Natural killer cell treated with Interleukin-12 subunit alpha and Interleukin-12 subunit beta and Interleukin-15 and Interleukin-18, amount 100 ng/mL, for 72 hours (primary cell): ENCODE measurements at places on chromosomes 1 and 21. TPM values are rescaled to one million over a fixed set of nuclear protein-coding genes. Genes with fewer than 3 reads are reported as not detected.

C1orf115 gene
- total RNA-seq = 0.14 TPM

SYCP1 gene
- total RNA-seq = not detected

TFAP2E gene
- total RNA-seq = 5.1 TPM

CCDC27 gene
- not detected for total RNA-seq

ZNF695 gene
- 1.2 TPM for total RNA-seq

DNA sequence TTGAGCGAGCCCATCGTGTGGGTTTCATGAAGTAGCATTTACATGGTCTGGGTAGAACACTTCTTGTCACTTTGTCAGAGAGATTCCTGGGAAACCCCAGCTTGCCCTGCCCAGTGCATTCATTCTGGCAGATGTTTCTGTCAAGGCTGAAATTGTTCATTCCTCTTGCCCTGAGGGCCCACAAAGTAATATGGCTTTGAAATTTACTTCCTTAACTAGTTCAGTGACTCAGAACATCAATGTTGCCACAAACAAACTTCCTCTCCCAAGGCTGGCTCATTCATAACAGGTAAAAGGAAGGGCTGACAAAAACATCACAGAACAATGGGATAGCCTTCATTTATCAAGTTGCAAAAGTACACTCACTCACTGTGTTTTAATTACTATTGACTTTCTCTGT lies 5.0 kb upstream of the KIAA0040 start:
- no peak for DNase-seq

GRCh38 chr1:228445843-228446650 lies 29.4 kb upstream of the TRIM17 start:
- no peak for DNase-seq

DNA sequence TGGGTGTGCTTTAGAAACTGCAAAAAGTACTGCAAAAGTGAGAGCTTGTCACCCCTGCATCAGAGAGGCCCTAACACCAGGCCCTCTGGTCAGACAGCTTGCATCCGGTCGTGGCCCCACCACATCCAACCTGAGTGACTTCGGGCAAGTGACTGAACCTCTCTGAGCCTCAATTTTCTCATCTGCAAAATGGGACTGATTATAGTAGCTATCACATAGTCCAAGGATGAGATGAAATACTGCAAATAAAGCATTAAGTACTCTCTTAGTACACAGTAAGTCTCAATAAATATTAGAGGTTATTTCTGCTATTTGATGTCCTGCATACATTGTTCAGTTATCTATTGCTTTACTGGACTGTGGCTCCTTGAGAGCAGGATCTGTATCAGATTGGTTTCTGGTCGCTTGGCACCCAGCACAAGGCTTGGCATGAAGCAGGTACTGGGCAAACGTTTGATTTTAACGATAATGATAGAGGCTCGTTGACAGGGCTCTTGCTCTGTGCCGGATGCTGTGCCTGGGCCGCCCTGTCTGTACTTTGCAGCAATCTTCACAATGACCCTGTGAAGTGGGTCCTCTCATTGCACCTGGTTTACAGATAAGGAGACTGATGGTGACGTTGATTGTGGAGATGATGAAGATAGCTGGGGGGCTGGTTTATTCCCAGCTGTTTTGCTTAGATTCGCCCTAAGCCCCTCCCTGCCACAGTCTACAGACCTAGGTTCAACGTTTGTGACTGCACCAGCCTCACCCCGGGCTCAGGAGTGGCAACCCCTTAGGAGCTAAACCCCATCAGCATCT lies 43.6 kb downstream of the RAP1GAP start:
- no peak for DNase-seq

GRCh38 chr21:44881198-44881872 lies 7.8 kb upstream of the PTTG1IP start:
- no peak for DNase-seq

GRCh38 chr1:20210736-20211460 lies 24.6 kb upstream of the PLA2G2C start:
- DNase-seq = no peak

- DNase-seq = no peak
Observed at GRCh38 chr1:156571261-156571852, 1.0 kb downstream of the IQGAP3 start.

GRCh38 chr1:10561955-10562354 lies 87.2 kb downstream of the PEX14 start:
- DNase-seq = no peak
